Dorsolateral prefrontal cortex (tissue), 122 donors: ENCODE measurements at places on chromosomes 7 and 10. TPM values are rescaled to one million over a fixed set of nuclear protein-coding genes. Genes with fewer than 3 reads are reported as not detected.

RHBDD2 gene
- 233 TPM for total RNA-seq

LEP gene
- not detected for total RNA-seq

HMX2 gene
- not detected for total RNA-seq

GRCh38 chr10:86661161-86662025 lies 6.9 kb upstream of the LDB3 start:
- DNase-seq = no peak

DNA sequence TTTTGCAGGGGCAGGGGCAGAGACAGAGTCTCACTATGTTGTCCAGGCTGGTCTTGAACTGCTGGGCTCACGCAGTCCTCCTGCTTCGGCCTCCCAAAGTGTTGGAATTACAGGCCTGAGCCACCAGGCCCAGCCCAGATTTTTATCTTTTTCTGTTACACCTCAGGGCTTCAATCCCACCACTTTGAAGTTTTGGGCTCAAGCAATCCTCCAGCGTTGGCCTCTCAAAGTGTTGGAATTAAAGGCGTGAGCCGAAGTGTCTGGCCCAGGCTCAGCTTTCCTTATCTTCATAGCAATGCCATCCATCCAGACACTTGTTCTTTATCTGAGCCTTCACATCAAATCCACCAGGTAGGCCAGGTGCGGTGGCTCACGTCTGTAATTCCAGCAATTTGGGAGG lies 4.1 kb downstream of the TAF6 start:
- no peak for DNase-seq

DNA sequence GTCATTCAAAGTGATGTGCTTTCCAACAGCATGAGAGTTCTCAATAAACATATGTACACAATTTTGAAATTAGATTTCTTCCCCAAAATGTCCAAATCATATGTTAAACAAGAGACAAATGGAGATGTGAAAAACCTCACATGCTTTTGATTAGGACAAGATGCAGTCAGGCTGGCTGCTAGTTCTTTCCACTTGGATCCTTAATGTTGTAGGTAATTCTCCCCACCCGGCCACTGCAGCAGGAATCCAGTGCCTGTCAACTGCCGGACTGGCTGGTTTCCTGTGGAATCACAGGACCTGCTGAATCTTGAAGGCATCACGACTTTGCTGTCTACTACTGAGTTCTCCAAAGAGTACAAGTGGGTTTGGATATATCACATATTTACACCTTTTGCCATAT lies 138.6 kb upstream of the AKR1E2 start:
- DNase-seq = no peak

- no peak for DNase-seq
Measured at GRCh38 chr10:34526186-34526585, 288.9 kb downstream of the PARD3 start.

DNA sequence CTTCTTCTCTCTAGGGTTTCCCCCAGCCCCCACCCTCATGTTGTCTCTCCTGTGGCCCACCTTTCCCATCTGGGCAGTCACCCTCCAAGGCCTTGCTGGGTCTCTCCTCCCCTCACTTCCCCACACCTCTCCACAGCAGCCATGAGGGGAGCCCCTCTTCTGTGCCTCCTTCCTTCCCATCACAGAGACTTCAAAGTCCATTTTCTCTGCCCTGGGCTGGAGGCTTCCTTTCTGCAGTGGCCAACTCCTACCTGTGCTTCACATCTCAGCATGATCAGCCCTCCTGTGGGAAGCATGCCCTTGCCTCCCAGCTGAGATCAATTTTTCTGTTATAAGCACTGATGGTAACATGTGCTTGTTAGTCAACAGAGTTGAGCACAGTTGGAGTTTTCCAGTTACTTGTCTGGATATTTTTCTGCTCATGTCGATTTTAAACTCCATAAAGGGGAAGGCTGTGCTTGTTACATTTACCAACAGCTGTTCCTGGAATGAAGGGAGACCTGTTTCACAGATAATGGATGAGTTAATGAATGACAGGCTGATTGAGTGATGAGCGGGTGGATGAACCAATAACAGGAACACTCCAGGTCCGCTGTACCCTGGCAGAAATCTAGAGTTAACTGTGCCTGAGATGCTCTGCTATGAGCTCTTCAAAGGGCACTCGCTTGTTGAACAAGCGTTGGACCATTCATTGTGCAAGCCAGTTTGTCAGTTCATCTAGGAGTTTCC lies 71.4 kb upstream of the PRSS58 start:
- no peak for DNase-seq

DNA sequence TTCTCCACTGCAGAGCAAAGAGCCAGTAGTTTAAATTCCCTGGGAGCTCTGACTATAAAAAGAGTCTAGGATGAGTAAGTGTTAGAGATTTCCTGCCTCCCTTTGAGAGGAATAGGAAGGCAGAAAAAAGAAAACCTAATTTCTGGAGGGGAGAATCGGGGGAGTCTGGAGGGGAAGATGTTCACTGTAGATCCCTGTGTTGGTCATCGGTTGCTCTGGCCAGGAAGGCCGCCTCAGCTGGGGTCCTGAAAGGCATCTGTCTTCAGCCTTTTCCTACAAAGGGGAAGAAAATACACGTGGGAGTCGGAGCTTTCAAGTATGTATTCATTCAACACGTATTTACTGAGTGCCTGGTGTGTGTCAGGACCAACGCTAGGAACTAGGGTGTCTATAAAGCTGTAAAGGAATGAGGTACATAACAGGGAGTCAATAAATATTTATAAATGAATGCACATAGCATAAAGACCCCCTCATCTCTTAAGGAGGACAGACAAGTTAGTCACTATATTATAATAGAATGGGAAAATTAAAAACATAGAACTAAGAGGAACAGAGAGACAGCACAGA lies 101.1 kb downstream of the ICA1 start:
- DNase-seq = no peak

- no peak for DNase-seq
Measured at GRCh38 chr7:46830-47140, 145.6 kb upstream of the FAM20C start.

- no peak for DNase-seq
Measured at GRCh38 chr7:613442-614140, 93.9 kb upstream of the PDGFA start.

GRCh38 chr7:100464210-100464660 lies at the start of gene SPACDR:
SPACDR (minus strand) TSS chr7:100464260; CDS start chr7:100464025, 235 bp downstream.
- no peak for DNase-seq

DNA sequence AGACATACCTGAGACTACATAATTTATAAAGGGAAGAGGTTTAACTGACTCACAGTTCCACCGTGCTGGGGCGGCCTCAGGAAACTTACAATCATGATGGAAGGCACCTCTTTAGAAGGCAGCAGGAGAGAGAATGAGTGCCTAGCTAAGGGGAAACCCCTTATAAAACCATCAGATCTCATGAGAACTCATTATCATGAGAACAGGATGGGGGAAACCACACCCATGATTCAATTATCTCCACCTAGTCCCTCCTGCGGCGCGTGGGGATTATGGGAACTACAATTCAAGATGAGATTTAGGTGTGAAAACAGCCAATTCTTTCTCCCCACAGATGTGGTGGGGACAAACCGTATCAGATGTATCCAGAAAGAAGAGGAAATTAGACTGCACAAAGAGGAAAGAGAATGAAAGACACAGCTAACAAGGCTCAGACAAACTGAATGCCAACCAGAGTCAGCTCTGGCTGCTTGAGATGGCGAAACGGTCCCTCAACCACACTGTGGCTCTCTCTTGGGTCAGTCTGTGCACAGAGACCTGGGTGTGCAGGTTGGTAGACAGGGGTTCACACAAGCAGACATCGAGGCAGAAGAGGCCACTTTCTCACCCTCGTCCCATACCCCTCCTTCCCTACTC lies 375.6 kb downstream of the SFMBT2 start:
- DNase-seq = no peak

DNA sequence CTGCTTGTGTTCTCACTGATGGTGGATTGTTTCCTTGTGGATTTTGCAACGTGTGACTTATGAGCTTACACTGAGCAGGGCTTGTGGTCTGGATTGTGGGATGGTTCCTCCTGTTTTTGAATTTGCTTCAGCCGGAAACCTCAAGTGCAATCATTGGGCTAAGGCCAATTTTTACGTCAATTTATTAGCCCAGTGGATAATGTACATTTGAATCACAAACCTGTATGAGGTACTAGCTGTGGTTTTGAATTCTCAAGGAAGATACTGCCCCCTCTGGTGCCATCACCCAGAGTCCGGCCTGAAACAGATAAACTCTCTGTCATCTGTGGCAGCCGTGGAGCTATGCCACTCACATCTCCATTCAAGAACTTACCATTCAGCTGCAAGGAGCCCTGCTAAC lies 7.3 kb upstream of the ZNF777 start:
- DNase-seq = no peak

DNA sequence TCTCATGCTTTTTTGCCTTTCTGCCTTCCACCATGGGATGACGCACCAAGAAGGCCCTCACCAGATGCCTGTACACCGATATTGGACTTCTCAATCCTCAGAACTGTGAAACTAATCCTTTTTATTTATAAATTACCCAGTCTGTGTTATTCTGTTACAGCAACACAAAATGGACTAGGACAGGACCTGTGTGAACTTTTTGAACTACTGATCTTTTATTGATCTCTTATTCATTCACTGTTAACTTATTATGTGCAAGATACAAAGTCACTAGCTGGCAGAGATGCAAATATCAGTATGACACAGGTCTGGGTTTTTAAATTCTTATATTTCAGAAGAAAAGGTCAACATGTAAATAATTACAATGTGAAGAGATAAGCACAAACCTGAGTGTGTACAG lies 635.8 kb downstream of the SORCS1 start:
- no peak for DNase-seq

DNA sequence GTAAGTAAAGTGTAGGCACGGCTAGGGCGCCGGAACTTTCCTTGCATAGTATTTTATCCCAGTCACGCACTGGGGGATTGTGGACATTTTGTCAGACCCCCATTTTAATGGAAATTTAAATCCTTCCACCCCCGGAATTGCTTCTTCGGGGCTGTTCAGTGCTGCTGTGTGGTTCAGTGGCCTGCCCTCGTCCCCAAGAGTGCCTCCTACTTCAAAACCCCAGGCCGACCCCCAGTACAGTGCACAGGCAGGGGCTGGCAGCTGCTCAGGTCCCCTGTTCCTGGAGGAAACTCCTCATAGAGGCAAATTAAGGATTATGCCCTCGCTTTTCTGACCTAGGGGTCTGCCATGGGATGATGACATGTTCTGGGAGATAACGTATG lies 94.5 kb downstream of the PTPRE start:
- DNase-seq = no peak
